Lung microvascular endothelial cell (primary cell): ENCODE measurements at places on chromosomes 13 and 19.

DNA sequence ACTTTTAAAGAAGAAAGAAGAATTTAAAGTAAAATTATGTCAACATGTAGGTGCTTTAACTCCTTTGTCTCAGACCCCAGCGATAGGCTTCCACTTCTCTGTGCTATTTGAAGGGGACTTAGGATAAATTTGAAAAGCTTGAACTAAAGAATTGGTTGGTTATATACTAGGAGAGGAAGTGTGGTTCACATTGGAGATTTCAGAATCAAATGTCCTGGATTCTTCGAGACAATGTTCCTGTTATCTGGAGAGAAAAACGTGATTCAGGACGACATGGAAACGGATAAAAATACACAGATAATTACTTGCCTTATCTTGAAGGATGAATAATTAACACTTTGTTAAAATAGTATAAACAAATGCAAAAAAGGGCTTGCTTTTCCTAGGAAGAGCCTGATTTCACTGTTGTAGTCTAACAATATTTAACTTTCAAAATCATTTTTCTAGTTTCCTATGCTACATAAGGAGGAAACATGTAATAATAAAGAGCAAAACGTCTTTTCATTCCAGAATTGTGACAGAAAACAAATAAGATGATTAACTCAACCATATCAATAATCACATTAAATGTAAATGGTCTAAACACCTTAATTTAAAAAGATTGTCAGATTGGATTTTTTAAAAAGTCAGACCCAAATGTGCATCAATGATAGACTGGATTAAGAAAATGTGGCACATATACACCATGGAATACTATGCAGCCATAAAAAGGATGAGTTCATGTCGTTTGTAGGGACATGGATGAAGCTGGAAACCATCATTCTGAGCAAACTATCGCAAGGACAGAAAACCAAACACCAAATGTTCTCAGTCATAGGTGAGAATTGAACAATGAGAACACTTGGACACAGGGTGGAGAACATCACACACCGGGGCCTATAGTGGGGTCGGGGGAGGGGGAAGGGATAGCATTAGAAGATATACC lies 724 bp upstream of the ZNF780A start:
- DNase-seq, result peak; percentile 0

- no peak for DNase-seq
These were observed 362.0 kb downstream of the FGF9 start for GRCh38 chr13:22032905-22033304.

DNA sequence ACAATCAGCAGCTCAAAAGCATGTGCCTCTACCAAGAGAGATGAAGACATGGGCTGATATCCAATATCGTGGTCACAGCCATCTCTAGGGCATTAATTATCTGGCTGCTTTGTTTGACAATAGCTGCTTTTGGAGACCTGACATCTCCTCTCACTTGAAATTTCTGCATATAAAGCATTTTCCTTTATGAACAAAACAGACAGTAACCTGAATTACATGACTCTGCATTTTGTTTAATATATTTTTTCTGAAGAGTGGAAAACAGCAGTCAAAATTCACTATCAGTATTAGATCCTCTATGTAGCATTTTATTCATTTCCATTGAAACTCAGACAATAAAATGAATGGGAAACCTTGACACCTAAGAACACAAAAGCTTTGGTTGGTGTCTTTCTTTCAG lies 42.4 kb upstream of the ESD start:
- DNase-seq, result no peak

GRCh38 chr13:110346661-110347067 lies 39.6 kb downstream of the COL4A2 start:
- no peak for DNase-seq

- no peak for DNase-seq
These were observed 27.1 kb downstream of the DGKH start for GRCh38 chr13:42075517-42075916.

DNA sequence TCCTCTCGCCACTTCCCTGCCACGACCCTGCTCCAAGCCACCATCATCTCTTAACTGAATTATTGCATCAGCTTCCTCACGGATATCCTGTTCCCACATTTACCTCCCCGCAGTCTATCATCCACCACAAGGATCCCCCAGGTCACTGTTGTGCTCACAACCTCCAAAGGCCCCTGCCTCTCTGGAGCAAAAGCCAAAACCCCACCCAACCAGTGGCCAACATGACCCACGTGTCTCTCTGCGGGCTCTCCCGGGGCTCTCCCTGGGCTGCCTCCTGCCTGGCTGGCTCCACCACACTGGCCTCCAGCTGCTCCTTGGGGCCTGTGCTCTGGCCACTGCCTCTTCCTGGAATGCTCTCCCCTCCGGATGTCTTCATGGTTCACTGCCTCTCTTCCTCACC lies 809.3 kb downstream of the UQCRFS1 start:
- no peak for DNase-seq

DNA sequence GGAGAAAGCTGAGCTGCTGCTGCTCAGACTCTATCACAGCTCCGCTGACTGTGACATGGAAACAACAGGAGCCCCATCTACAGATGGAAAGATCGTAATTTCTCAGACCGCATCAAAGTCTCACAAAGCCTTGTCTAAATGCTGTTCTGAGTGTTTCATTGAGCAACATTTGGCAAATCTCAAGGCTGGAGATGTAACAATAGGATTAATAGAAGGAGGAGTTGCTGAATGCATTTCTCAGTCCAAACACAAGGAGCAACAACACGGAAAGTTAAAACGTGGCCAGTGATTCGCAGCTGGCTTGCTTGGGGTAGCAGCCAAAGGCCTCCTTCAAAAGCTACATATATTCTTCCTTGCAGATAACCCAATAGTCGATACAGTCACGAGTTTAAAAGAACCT lies 55.7 kb downstream of the MRPL57 start:
- no peak for DNase-seq

DNA sequence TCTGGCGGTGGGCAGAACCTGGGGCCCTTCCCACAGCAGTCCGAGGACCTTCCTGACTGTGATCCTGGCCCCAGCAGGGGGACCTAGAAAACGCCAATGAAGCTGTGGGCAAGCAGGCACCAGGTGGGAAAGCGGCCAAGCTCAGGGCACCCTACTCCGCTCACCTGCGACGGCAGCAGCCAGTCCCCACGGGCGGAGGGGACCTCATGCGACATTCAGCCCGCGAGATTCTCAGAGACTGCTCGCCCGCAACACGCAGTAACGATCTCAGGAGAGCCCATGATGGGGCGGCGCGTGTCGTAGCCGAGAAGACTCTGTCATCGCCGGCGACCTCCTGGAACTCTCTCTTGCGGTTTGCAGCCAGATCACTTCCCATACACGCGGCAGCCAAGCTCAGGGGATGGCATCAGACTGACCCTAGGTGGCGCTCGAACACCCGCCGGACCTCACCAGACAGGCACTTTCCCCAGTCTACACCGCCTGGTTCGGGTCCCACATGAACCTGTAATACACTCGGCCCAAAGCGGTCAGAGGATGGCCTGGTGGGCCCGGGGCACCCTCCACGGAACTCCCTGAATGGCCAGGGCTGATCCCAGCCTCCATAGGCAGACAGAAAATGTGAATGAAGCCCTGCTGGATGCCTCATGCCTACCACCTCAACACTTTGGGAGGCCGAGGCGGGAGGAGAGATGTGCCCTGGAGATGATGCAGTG lies 26.5 kb downstream of the MAN2B1 start:
- peak; percentile 84 for DNase-seq

- peak; percentile 39 for DNase-seq
These were observed 5.0 kb upstream of the PTGER1 start for GRCh38 chr19:14479975-14480699.

GRCh38 chr13:40981361-40981760 lies 37.8 kb downstream of the ELF1 start:
- DNase-seq, result peak; percentile 66

DNA sequence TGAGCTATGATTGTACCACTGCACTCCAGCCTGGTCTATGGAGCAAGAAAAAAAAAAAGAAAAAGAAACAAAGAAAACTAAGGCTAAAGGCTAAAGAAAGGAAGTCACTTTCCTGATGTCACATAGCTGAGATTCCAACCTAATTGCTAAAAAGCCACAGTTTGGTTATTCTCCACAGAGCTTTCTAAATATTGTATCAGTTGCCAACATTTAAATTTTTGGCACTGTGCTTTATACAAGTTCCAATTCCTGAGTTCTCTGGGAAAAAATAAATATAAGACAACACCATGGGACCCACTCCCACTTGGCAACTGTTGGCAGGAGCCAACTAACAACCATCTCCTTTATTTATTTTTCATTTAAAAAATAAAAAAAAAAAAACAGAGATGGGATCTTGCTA lies 11.2 kb upstream of the LYPD3 start:
- DNase-seq, result peak; percentile 63

DNA sequence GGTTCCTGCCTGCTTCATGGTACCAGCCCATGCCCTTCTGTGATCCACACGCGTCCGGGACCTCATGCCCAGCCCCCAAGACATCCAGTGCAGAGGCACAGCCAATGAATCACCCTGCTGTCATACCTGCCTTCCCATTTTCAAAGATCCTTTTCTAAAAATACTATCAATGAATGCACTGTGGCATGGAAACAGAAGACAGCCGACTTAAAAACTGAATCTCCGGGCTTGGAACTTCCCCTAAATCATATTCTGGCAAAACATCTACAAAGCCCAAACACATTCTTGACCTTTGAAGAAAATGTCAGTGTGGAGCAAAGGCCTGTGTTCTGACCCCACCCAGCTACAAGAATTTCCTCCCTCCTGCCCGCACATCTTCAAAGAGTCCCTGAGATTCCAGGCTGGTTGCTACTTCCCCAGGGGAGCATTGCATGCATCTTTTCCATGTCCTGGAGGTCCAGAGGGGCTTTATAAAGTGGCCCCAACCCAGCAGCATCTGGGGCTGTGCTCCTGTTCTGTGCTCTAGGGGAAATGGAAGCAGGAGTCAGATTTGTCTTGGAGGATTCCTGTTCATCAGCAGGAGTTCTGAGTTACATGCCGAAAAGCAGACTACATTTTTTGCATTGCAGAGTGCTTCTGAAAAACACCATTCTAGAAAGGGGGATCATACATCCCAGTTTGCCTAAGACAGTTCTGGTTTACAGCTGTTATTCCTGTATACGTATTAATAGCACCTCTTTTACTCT lies 135.2 kb downstream of the USP12 start:
- DNase-seq, result no peak
